ENCODE measurements at places on chromosomes 12 and 14.

- no peak for DNase-seq
Measured at GRCh38 chr12:33752854-33753253, 269.4 kb upstream of the ALG10 start.

- DNase-seq = peak; percentile 37
Measured at GRCh38 chr12:94290353-94290752, 142.0 kb downstream of the PLXNC1 start.

DNA sequence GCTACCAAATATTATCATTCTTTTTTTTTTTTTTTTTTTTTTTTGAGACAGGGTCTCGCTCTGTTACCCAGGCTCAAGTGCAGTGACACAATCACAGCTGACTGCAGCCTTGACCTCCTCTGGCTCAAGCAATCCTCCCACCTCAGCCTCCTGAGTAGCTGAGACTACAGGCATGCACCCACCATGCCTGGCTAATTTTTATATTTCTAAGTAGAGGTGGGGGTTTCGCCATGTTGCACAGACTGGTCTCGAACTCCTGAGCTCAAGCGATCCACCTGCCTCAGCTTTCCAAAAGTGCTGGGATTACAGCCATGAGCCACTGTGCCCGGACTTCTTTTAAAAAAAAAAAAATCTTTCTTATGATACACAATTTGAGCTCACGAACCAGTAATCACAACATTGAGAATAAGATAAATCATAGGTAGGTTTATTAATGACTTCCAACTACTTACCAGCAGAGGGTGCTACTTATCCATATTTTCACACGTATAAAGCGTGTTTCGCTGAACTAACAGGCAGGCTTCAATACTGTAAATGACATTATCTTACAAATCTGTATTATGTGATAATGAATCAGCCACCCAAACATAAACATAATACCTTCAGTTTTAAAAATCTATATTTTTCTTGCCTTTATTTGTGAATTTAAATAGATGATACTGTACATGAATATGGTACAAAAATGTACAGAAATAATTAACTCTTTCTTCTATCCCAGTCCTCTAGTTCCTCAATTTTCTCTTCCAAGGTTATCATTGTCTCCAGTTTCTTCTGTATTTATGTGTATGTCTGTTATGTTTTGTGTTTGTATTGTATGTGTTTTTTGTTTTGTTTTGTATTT is 42.5 kb upstream of the BCAT1 start:
- no peak for DNase-seq

- no peak for DNase-seq
Measured at GRCh38 chr12:33581613-33582122, 142.0 kb upstream of the SYT10 start.

DNA sequence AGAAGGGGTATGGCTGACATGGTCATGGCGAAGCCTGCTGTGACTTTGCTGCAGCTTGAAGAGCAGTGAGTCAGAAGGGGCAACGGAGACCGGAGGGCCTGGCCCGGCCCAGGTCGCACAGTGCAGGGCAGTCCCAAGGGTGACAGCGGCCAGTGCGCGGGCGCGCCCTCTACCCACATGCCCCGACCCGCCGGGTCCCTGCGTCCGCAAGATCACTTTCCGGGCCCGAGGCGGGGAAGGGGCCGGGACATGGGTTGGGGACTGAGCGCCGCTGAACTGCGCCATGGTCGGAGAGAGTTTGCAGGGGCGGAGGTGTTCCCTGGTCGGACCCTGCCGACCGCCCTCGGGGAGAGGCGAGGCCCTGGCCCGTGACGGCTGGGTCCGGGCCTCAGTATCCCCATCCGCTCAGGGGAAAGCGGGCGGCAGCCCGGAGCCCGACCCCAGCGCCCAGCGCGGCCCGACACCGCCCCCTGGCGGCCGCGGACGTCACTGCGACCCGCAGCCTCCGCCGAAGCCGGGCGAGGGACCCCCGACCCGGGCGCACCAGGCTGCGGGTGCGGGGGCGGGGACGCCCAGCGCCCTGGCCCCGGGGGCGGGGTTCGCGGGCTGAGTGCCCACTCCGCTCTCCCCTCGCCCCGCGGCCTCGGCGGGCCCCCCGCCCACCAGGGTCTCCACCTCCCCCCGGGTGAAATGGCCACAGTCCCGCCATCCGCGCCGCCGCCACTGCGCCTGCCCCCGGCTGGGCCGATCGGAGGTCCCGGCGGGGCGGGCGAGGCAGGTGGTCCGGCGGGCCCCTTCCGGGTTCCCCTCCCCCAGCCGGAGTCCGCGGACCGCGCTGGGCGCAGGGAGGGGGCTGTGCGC is 7.2 kb upstream of the ANKRD9 start:
- peak; percentile 78 for DNase-seq

- no peak for DNase-seq
Measured at GRCh38 chr12:106188256-106188655, 49.5 kb upstream of the NUAK1 start.

DNA sequence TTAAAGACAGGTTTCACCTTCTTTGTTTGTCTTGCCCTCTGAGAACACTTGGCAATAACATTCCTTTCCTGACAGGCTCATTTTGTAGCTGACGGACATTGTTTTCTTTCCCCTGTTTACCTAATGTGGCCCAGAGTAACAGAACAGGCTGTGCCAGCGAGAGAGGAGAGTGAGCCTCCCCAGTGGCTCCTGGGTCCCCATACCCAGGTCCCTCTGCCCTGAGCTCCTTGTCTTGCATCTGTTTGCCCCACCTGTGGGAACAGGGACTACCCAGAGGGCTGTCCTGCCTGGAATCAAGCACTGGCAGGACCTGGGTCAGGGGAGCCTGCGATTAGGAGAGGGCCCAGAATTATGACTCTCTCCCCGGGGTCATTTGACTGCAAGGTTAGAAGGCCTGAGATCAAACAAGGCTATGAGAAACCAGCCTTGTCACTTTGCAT is 222.9 kb downstream of the ZFP36L1 start:
- no peak for DNase-seq

DNA sequence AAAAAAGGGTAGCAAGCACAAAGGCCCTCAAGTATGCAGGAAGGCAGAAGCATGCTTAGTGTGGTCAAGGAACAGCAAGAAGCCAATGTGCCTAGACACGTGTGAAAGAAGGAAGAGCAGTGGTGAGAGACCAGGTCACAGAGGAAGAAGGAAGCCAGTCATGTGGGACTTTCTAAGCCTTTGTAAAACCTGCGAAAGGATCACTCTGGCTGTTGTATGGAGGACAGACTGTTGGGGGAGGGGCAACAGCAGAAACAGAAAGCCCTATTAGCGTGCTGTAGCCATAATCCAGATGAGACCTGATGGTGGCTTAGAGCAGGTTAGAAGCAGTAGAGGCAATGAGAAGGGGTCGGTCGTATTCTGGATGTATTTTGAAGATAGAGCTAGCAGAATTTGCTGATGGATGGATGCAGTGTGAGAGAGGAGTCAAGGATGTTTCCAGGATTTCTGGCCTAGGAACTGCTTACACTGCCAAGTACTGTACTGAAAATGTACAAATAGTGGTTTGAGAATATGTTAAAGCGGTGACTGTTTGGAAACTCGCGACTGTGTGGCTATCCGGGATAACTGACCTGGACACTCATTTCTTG is 5.7 kb upstream of the MLF2 start:
- DNase-seq = no peak

DNA sequence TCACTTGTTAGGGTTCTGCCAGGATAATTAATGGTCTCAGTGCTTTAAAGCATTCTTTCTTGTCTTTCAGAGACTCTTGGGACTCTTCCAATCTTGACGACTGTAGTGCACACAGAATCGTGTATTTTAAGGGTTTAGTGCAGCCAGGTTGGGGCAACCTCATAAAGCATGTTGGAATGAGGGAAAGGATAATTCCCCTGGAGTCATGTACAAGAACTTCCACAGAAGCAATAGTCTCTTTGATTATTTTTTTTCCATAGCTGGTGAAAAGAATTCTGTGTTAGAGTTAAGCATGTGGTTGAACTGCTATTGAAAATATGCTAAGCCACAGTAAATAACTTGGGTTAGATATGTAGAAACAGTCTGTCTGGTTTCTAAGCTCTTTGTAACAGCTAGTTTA is 246.8 kb upstream of the DAAM1 start:
- no peak for DNase-seq

GRCh38 chr12:5780536-5780935 is 164.5 kb downstream of the ANO2 start:
- no peak for DNase-seq

DNA sequence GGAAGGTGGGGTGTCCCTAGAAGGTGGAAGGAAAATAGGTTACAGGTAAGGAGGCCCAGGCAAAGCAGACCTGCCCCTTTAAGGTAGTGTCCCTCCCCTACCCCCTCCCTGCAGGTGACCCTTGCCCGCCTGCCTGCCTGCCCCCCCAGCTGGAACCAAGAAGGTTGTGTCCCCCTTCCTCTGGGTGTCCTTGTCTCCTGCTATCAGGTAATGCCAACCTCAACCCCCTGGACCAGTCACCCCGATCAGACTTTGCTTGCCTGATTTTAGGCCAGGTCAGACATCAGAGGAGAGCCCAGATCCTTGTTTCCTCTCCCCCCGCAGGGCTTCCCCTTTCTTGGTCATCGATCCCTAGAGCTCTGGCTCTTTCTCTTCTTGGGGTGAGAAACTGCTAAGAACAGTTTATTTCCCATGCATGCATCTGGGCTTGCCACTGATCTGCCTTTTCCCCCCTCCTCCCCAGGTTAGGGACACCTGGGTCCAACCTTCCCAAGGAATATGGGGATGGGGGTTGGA is at the start of gene SLC39A5:
Gene SLC39A5, plus strand, starts transcription at position 136 of the 516 bp plus-strand sequence. CDS start 1,224 bp downstream, outside the sequence.
- DNase-seq = no peak

GRCh38 chr12:67640863-67641262 is 7.7 kb upstream of the DYRK2 start:
- no peak for DNase-seq

DNA sequence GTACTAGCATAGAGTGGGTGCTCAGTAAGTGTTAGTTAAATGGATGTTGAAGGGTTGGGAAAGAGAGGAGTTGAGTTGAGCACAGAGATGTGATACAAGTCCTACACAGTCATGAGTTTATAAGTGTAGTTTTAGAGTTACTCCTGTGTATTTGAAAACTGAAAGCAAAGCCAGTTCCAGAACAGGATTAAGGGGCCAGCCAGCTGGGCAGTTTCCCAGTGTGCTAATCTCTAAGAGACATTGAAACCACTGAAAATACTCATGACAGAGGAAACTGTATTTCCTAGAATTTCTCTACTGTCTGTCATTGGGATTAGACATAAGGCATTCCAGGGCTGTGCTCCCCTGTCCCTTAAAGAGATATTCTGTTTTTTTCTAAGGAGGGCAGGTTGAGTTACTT is 101.0 kb downstream of the DERA start:
- no peak for DNase-seq

GRCh38 chr12:103632554-103633216 is 45.6 kb downstream of the STAB2 start:
- peak; percentile 58 for DNase-seq

- DNase-seq = no peak
Measured at GRCh38 chr14:64870160-64870559, 9.5 kb downstream of the SPTB start.

DNA sequence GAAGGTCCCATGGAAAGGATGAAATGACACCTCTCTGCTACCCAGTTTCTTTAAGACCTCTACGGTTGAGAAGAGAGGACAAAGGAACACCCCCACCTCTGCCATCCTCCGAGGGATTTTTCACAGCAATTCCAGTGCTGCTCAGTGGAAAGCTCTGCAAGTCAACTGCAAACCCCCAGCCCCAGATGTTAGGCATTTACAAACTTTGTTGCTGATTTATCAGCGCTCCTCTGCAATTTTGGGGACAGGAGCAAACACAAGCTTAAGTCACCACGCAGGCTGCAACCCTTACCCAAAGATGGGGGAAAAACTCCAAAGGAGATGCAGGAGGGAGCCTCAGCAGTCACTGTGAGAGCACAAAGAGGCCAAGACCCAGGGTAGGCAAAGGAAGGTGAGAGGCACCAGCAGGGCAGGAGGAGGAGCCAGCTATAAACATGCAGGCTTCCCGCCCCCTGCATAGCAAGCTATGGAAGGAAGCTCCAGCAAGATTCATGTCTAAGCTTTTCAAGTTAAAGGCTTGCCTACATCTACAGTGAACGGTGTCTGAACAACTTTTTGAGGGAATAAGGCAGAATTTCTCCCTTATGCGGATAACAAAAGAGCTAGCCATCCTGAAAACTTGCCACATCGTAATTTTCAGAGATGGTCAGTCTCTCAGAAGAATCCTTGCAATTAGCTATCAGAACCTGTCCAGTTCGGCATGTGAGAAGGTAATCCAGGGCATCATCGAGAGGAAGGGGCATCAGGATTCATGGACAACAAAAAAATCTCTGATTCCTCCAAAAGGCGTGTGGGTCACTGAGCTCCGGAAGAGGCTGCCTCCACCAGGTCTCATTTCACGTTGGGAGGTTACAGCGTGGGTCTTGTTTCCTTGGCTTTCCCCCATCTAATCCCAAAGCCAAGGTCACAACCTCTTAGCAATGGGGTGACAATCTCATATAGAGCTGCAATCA is 3.9 kb downstream of the CTDSP2 start:
- DNase-seq = peak; percentile 55

DNA sequence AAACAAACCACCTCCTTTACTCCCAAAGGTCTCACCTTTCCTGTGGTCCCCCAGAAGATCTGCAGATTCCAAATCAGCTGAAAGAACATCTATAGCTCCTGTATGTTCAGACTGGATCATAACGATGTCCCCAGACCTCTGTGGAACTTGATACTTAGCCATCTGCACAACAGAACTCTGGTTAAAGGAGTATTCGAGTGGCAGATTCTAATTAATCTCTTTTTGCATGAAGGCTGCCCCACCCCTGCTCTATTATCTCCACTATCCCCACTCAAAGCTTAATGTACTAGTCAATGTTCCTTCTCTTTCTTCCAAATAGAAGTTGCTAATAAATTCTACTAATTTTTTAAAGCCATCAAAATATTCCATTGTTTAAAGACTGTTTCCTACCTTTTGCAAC is 22.8 kb downstream of the GSTZ1 start:
- DNase-seq = no peak

DNA sequence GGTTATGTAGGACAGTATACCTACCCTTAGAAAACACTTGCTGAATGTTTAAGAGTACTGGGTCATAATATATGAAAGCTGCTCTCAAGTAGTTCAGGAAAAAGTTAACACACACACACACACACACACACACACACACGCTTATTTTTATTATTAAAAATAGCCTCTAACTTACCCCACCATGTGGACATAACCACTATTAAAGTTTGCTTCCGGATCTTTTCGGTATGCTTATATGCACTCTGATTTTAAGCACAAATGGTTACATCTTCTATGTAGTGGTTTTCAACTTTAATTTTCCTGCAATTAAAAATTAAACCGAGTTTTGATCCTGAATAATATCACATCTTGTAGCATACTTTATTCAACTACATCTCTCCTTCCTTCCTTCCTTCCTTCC is 84.9 kb upstream of the TRAF3 start:
- no peak for DNase-seq

GRCh38 chr12:93121729-93122488 is 192.8 kb upstream of the EEA1 start:
- no peak for DNase-seq

DNA sequence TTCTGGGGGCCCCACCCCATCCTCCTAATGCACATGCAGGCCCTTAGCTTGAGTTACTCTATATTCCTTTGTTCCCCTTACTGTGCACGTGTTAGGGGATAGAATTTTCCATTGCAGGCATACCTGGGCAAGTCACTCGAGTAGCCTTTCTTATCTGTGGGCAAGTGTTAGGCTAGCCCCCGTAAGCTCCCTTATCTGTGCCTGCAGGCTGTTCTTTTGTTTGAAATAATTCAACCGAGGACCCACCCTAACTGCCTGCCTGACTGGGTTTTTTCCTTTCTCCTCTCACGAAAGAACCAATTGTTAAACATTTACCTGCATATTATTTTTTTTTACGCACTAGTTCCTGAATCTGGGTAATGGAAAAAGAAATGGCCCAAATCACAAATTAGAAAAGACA is 21.3 kb upstream of the BCAT1 start:
- DNase-seq = no peak

- DNase-seq = peak; percentile 88
Measured at GRCh38 chr12:12086973-12087692, 16.4 kb downstream of the BCL2L14 start.
